ENCODE measurements at places on chromosomes 16 and 17.

DNA sequence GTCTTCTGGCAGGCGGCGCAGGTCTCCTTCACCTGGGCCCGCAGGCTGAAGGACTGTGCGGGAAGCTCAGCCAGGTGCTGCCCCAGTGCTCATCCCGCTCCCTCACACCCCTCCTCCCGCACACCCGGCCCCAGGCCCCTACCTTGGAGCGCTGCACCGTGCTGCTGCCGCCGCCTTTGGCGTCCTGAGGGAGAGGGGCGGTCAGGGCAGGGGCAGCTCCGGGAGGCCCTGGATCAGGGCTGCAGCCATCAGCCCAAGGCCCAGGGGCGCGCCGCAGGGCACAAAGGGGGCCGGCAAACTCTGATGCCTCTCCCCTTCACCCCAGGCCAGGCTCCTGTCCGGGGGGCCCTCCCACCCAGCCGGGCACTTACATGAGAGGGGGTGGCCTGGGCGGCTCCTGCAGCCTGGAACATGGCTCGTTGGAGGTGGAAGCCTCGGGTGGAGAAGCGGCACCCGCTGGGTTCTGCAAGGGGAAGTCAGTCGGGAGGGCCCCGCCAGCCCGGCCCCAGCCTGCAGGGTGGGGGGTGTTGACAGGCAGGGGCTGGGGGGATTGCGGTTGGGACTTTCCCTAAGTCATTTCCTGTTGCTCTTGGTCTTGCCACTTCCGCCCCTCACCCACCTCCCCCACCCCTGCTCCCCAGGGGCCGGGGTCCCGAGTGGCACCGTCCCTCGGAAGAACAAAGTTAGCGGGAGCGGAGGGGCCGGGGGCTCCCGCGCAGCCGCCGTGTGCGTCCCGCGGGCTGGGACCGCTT, 863 bp downstream of the LIMD2 start:
- peak; percentile 94 for DNase-seq

GRCh38 chr17:81480140-81481072, 32.2 kb downstream of the ACTG1 start:
- no peak for DNase-seq

GRCh38 chr16:70470927-70471341, 16.5 kb downstream of the FCSK start:
- no peak for DNase-seq

GRCh38 chr16:89602273-89602951, 11.0 kb upstream of the DPEP1 start:
- DNase-seq: peak; percentile 32

DNA sequence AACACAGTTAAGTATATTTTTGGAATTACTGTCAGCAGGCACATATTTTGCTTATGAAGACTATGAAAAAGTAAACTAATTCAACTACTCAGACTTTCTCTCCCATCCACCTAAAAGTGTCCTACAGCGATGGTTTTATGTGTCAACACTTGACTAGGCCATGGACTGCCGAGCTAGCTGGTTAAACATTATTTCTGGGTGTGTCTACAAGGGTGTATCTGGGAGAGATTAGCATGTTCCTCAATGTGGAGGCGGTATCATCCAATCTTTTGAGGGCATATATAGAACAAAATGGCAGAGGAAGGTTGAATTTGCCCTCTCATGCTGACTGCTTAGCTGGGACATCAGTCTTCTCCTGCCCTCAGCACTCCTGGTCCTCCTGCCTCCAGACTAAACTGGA, 82.7 kb upstream of the CDYL2 start:
- DNase-seq: no peak

Data from CD8-positive, alpha-beta memory T cell (primary cell).